ENCODE measurements at places on chromosomes 3 and 15.

GRCh38 chr15:92076541-92076940, 223.0 kb downstream of the SLCO3A1 start:
- DNase-seq: no peak

DNA sequence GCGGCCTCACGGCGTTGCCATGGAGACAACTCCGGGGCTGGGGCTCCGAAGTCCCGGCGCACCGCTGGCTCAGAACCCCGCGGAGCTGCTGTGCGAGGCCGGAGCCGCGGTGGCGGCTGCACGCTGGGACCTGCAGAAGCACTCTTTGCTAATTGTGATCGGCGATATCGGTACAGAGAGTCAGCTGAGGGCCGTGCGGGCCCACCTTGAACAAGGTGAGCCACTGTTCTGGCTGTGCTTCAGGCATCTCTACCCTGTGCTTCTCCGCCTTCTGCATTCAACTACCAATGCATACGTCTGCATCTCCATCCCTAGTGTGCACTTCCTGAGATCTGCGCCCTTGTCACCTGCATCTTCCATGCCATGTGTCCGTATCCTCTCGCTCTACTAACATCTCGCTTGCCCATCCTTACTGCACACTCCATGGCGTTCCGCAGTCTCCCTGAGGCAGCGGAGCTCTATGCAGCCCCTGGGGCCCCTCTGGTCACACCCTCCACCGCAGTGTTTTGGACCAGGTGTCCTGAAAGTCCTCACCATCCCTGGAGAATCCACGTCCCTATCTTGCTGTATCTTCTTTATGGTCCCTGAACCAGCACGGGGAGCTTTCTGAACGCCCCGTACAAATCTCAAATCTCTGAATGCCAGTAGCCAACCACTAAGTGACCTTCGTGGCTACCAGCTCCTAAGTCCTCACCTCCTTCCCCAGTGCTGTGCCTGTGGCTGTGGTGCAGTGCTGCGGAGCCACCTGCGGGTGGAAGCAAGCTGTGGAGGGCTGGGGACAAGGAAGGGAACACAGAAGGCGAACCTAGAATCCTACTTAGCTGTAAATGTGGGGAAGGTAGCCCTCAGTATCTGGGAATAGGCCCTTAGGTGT, 6.2 kb upstream of the MAP1A start:
- DNase-seq: no peak

- no peak for DNase-seq
Measured at GRCh38 chr3:50164481-50164880, 9.4 kb downstream of the SEMA3F start.

GRCh38 chr3:34038131-34038530, 239.7 kb downstream of the PDCD6IP start:
- no peak for DNase-seq

GRCh38 chr3:133112666-133113065, 74.5 kb downstream of the TMEM108 start:
- DNase-seq: no peak

- no peak for DNase-seq
Measured at GRCh38 chr3:48243886-48244285, 3.0 kb downstream of the ZNF589 start.

DNA sequence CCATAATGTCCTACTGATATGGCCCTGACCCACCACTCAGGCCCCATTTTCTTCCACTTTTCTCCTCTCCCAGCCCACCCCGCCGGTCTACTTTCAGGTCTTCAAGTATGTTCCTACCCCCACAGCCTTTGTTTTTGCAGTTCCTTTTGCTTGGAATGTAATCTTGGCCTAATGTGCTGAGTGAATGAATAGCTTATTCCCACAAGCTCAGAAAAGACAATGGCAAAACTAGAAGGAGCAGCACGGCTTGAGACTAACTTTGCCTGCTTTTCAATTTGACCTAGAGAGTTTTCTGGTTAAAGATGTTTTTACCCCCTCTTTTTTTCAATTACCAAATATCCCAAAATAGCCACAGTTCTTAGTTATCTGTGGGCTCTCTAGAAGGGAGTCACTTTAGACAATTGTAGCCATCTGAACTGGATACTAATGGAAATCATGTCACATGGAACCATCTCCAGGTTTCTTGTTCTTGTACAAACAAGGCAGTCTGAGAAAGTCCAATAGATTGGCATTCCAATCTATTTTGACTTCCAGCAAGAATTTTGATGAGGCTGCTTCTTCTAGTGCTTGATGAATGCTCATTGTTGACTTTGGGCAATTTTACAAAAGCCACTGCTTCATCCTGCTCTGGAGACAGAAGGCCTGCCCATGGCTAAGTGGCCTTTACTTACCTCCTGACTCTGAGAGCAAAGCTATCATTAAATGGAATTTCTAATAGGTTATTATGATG, 16.3 kb upstream of the LMCD1 start:
- DNase-seq: no peak

- no peak for DNase-seq
Measured at GRCh38 chr15:95293456-95294031, 1037.0 kb upstream of the NR2F2 start.

DNA sequence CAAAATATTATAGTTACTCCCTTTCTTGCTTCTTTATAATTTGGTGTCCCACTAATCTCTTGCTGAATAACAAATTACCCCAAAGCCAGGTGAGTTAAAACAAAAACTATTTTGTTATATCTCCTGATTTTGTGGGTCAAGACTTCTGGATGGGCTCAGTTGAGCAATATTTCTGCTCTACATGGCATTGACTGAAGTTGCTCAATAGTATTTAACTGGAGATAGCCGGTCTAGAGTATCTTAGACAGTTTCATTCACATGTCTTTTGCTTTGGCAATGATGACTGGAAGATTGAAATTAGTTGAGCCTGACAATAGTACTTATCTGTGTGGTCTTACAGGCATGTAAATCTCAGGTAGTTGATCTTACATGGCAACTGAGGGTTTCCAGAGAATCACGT, 51.0 kb upstream of the TP63 start:
- no peak for DNase-seq

DNA sequence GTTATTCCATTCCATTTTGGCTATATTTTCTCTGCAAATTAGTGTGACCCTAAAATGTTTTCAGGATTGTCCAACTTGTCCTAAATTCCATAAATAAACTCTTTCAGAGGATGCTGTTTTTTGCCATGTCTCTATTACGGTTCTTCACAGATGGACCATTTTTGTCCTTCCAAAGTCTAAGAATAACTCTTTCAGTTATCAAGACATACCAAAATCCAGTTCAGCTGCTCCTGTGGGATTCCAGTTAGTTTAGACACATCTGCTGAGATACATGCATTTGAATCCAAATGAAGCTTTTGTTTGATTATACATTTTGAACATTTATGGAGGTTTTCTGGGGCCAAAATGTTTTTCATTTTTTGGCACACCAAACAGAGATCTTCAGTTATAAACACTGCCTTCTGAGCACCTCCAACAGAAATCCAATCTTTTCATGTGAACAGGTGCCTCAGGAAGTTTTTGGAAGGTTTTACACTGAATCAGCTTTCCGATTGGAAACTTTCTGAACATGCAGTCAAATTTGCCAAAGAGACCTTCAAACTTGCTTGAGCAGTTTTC, 80.7 kb downstream of the TIGIT start:
- no peak for DNase-seq

DNA sequence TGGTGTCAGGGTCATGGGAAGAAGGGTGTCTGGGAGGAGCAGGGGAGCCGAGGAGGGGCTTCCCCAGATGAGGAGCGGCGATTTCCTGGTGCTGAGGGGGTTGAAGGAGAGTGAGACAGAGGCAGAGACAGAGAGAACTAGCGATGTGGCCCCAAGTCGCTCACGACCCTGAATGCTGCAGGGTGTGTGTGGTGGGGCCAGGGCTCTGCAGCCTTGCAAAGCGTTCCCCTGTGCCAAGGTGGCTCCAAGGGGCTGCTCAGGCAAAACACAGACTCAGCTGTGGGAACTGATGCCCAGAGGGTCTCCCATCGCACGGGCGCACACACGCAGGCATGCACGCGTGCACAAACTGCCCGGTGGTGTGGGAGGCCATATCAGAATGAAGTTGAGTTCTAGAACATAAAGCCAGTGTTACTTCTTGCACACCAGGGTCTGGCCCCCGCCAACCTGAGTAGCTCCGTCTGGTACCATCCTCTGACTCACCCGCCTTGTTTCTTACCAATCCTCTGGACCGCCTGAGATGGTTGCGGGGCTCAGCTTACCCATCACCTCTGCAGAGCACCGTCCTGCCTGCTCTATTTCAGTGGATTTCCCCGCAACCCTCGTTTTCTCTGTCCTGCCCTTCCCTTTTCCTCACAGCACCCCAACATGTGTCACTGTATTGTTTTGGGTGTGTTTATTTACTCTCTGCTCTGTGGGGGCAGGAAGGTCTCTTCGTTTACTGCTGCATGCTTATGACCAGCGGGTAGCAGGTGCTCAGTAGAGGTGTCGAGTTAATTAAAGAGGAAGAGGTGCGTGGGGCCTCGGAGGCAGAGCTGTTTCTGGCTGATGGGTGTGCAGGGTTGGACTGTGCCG, 4.5 kb downstream of the MELTF start:
- no peak for DNase-seq

GRCh38 chr3:42441791-42442190, 31.4 kb upstream of the LYZL4 start:
- DNase-seq: no peak

DNA sequence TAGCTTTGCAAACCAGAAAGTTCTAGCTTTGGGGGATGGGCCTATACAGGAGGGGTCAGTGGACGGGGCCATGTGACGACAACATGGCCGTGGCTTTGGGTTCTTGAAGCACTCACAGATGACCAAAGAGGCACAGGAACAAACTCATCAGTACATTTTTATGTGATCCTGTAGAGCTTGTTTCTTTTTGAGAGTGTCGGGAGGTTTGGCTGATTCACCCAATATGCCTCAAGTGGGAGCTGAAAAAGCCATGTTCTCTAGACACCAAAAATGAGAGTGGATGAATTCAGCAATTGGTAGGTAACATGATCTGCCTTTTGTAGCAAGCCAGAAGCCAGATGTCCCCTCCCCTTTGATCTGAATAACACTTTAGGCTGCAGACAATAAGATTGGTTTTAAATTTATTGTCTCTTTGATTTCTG, 30.1 kb downstream of the GREM1 start:
- no peak for DNase-seq

GRCh38 chr3:106281221-106281620, 412.4 kb upstream of the CBLB start:
- DNase-seq: no peak

DNA sequence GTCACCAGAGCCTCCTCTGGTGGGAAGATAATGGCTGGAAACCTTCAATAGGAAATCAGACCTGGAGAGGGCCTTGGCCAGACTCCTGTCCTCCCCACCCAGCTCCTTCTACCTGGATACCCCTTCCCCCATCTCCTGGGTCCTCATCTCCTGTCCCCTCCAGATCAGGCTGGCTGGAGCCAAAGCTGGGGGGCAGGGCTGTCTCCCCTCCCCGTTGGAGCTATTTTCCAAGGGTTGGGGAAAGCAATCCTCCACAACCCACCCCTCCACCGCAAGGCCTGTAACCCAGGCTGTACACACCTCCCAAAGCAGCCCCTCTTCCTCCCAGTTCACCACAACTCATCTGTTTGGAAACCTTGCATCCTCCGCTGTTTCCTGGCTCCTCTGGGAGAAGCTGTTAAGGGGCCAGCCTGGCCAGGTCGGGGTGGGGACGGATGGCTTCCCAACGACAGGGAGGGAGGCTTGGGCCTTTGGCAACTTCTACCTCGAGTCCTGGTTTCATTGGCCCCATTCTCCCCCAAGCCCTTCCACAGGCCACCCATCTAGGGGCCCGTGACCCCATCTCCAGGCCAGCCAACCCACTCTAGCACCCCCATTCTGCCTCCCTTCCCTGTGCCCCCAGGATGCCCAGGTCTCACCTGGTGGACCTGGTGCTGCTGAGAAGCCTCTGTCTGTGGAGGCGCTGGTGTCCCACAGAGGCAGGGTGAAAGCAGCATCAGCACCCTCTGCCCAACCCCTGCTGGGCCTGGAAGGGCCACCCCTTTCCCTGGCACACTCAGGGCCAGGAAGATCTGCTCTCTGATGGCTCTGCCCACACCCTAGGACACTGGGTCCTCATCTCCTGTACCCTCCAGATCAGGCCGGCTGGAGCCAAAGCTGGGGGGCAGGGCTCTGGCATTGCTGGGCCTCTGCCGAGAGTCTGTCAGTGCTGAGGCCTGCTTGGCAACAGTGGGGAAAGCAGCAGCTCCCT, 22.1 kb upstream of the GOLGA6C start:
- no peak for DNase-seq

GRCh38 chr3:187590861-187591576, 79.2 kb downstream of the SST start:
- DNase-seq: no peak

- no peak for DNase-seq
Measured at GRCh38 chr3:134320749-134321148, 53.5 kb downstream of the AMOTL2 start.

- DNase-seq: no peak
Measured at GRCh38 chr3:147890114-147890513, 480.9 kb downstream of the ZIC1 start.

DNA sequence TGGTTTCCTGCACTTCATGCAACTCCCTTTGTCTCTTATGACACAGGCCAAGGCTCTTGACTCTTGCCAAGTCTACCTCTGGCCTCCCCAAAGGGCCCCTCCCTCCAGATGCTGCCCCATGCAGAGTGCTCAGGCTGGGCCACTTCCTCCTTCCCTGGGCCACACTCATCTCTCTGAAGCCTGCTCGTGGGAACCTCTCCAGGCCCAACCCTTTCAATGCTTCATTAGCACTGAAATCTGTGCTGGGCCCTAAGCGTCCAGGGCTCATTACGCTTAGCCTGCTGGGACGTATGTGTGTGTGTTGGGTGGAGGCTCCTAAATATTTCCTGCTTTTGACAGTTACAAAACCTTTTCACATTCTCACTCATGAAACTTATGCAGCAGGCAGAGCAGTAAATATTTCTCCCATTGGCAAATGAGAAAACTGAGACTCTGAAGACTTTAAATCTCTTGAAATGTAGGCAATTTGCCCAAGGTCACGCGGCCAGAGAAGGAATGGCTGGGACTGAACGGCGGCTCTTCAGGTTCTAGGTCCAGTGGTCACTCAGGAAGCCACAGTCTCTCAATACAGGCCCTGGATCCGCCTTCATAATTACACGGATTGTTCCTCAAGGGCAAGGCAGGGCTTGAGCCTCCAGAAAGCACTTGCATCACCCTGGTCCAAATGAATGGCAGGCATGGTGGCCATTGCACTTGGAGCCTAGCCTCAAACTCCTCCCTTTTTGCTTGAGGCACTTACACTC, 241.7 kb upstream of the HES1 start:
- DNase-seq: no peak

- no peak for DNase-seq
Measured at GRCh38 chr3:23664459-23664858, 141.3 kb upstream of the UBE2E1 start.

- DNase-seq: no peak
Measured at GRCh38 chr15:79738143-79738542, 158.7 kb downstream of the MTHFS start.

DNA sequence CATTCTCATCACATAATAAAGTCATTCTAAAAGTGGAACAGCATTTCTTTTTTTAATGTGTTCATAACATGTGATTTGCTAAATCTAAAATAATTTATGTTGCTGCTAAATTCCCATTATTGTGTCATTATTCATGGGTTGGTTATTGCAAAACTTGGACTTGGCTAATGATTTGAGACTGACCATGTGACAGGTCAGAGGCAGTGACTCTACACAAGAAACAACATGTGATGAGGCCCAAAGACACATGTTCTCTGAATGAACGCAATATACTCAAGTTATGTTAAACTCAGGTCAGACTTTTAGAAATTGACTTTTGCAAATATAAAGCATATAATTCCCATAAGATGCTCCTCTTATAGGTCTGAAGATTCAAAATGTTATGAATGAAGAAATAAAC, 566.1 kb downstream of the TBL1XR1 start:
- no peak for DNase-seq
